ENCODE measurements at places on chromosomes 2 and 18. TPM values are rescaled to one million over a fixed set of nuclear protein-coding genes. Genes with fewer than 3 reads are reported as not detected.

The TEX44 gene
- polyA plus RNA-seq, result not detected

The ZSWIM2 gene
- polyA plus RNA-seq, result 0.04 TPM

The COBLL1 gene
- 56.2 TPM for polyA plus RNA-seq

GRCh38 chr2:19356545-19357401 lies 1.6 kb downstream of the OSR1 start:
- no peak for DNase-seq

DNA sequence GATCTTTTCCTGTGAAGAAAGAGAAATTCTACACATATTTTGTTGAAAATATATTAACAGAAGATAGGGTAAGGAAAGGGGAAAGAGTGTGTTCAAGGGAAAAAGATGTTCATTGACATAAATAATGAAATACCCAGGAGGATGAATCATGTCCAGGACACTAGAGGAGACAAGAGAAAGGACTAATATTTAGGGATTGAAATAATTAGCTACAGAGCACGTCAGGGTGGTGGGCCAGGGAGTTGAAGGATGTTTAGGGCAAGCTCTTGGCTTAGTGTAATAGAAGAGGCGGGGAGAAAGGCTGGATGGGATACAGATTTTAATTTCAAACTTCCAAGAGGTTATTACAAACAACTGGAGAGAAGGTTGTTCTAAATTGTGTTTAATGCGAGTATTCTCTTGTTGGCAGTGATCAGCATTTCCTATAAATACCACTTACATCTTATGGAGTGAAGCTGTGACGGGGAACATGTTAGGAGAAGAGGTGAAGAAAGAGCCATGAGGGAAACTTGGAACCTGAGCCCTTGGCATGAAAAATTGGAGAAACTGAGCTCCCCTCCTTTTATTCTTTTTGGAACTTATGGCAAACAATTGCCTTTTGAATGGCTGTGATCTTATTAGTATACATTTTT lies 36.6 kb upstream of the CETN1 start:
- no peak for DNase-seq

DNA sequence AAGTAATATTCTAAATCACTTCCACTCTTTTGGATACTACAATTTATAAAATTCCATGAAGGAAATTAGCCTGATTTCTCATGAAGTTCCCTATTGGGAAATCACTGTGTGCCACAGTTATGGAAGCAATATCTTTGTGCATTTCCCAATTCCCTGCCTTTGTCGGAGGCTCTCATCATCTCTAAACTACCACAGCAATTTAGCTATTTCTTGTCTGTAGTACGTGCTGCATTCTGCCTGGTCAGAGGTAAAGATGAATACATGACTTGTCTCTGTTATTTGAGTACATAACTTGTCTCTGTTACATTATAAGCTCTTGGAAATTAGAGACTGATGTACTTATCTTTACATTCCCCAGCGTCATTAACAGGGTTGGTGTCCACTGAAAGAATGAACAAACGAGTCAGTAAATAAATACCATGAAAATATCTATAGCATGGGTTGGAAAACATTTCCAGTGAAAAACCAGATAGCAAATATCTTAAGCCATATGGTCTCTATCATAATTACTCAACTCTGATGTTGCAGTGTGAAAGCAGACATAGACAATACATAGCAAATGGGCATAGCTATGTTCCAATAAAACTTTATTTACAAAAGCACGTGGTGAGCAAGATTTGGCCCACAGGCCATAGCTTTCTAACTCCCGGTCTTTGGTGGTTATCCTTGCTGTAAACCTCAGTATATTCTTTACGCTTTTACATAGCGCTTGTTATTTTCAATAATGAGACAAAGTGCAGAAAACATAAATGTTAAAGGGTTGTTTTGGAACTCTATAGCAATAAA lies 78.8 kb downstream of the BCL2 start:
- DNase-seq, result no peak

- DNase-seq, result no peak
These were observed 26.7 kb downstream of the VIL1 start for GRCh38 chr2:218445602-218446001.

GRCh38 chr2:217940261-217941220 lies 62.3 kb downstream of the TNS1 start:
- no peak for DNase-seq

GRCh38 chr2:173693044-173693589 lies 272.1 kb downstream of the SP3 start:
- DNase-seq, result no peak

DNA sequence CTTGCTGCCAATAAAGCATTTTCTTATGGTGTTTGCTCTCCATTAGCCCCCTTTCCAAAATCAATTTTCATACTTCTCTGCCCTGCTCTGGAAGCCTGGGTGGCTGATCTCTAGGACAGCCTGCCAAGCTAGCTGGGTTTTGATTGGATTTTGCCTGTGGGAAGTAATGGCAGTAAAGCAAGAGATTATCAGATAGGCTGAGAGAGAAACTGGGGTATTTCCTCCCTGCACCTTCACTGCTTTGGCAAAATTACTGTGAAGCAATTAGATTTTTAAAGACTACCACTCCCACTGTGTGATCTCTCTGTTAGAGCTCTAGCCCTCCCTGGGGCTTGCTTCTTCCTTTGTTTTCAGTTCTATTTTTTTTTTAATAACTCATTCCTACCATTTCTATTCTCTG lies 223.8 kb downstream of the DLGAP1 start:
- DNase-seq, result no peak

Measured in BJ (cell line).